ENCODE measurements at places on chromosomes 12 and 14.

DNA sequence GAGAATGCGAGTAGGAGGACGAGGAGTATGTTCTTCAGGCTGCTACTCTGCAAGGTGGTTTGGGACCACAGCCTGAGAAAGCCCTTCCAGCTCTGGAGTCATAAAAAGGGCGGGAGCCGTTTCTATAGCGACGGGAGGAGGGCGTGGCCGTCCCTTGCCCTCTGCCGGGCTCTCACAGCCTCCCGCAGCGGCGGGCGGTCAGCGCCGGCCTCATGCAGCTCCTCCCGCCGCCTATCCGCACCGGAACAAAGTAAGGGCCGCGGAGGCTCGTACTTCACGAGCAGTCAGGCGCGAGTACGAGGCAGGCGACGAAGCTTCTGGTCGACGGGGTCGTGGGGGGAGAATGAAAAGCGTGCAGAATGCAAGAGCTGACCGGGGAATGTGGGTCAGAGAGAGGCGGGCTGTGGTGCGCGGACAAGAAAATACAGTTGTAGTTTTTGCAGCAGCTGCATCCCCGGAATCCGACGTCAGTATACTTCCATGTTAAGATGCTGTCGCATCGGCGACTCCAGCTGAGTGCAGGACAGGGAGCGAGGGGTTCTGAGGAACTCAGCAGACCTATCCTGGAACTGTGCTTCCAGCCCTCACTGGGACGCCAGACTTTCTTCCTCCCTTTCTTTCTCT, at the start of gene DYRK4:
Gene DYRK4, plus strand, starts transcription at position 175 of the 624 bp plus-strand sequence. Its CDS starts 38 bp downstream, at position 213.
- DNase-seq = no peak

- no peak for DNase-seq
Observed at GRCh38 chr12:22250762-22251161, 83.7 kb downstream of the ST8SIA1 start.

- no peak for DNase-seq
Observed at GRCh38 chr12:108301346-108301745, 37.8 kb downstream of the CMKLR1 start.

GRCh38 chr14:32372154-32372553, 43.1 kb downstream of the AKAP6 start:
- DNase-seq = no peak

- DNase-seq = peak; percentile 64
Observed at GRCh38 chr12:54294152-54294952, 6.5 kb downstream of the NFE2 start.

GRCh38 chr14:78282437-78282836, 112.3 kb downstream of the NRXN3 start:
- DNase-seq = no peak

- DNase-seq = no peak
Observed at GRCh38 chr12:76421046-76421445, 72.8 kb upstream of the BBS10 start.

DNA sequence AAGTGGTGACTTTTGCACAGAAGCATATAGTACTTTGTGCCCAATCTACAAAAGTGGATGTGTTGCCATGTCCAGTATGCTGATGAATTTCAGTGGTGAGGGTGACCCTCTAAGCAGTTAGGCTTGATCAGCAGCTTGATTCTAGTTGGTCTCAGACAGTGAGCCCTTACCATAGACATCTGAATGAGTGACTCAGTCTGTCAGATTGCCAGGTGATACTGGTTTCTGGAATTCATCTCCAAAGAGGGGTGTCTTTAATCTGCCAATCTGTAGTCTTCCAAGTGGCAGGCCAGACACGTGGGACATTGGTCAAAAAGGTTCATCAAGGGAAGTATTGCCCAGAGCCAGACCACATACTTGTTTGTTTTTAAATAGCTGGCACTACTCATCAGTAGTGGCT, 187.4 kb upstream of the SLC16A7 start:
- DNase-seq = no peak

- DNase-seq = peak; percentile 14
Observed at GRCh38 chr12:52903855-52904508, 894 bp downstream of the KRT8 start.
